M059J (cell line): ENCODE measurements at places on chromosomes 7 and 10.

GRCh38 chr10:103574097-103575061, 80.9 kb downstream of the NEURL1 start:
- no peak for DNase-seq

- no peak for DNase-seq
Observed at GRCh38 chr10:34480345-34480744, 334.8 kb downstream of the PARD3 start.

DNA sequence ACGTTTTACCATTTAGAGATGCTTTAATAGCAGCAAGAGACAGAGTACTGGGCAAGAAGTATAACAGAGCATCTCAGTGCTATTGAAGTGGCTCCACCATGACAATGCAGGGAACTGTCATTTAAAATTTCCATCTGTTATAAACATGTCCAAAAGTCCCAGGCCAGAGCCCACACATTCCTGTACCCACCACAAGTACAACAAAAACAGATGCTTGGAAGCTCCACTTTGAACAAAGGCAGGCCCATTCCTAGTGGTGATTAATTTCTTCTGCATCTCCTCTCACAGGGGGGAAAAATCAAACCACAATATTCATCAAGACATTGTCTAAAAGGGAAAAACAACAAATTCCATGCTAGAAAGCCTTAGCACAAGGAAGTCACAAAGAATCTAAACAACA, 627.9 kb downstream of the PARD3 start:
- DNase-seq, result peak; percentile 56

DNA sequence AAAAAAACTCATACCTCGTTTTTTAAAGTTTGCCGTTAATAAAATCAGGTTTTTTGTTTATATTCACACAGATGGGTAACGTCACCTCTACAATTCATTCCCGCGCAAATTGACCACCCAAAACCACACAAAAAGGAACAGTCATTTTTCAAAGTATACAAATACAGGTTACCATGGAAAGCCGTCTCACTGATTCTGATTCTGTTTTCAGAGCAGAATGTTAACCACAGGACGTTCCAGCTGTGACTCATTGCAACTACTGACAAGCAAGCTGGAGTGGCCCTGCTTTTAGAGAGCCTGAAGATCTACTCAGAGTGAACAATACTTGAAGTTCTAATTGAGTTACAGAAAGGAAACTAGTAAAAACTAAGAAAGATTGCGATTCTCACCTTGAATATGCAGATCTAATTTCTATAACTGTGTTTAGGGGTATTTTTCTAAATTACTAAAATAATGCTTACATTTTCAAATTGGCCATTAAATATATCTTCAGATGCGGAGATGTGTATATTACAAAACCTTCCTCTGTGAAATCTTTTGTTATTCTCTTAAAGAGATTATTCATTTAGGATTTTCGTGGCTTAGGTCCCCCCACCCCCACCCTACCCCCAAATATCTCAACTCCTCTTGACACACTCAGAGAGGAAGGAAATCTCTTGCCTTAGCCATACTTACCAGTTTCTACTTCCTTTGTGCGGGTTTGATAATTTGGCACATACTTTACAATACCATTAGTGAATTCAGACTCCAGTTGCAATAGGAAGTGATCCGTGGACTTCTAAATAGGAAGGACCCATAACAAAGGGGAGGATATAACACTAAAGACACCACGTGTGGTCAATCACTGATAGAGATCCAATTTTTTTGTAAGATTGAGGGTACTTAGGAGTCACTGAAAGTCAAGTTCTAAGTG, 106.0 kb downstream of the CUBN start:
- DNase-seq, result peak; percentile 97

GRCh38 chr10:99172128-99172738, 63.4 kb downstream of the HPSE2 start:
- peak; percentile 50 for DNase-seq

DNA sequence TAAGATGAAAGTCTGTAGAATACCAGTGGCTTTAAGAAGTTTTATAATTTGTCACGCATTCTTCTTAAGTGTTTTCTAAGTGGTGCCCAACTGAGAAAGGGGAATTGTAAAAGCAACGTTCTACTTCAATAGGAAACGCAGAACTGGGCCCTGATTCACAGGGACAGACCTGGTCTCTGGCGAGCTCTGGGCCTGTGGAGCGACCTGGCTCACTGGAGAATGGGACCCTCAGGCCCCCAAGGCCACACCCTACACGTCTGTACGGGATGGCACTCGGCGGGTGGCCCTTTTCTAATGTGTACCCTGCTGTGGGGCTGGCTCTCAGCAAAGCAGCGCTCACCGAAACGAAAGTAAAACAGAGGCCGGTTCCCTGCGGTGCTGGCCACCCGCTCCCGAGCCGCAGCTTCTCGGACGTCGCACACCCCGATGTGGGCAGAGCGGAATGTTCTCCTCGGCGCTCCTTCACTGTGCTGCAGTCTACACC, 205.0 kb downstream of the DIP2C start:
- peak; percentile 52 for DNase-seq

- peak; percentile 57 for DNase-seq
Observed at GRCh38 chr7:95045236-95045923, 138.0 kb downstream of the PPP1R9A start.

DNA sequence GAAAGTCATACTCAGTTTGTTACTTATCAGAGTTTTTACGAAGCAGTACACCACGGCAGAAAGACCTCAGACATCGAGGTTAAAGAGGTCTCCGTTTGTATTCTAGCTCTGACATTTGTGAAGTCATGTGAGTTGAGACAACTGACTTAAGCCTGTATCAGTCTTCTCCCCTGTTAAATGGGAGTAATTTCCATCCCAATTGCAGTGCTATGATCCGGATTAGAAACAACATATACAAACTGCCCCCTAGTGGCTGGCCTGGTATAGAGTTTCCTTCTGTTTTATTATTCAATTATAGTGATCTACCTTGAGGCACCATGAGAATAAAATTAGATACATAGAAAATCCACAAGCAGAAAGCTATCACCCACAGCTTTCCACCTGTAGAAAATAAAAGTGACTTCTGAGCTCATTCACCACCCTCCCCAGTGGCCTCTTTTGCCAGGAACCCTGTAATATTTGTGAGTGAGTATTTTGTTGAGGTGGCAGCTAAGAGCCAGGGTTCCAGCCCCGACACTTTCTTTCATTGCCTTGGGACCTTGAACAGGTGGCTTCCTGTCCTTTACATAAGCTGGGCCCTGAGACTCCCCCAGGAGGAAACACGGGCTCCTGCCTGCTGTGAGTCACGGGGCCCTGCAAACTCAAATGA, 607.2 kb upstream of the MGMT start:
- peak; percentile 12 for DNase-seq

- DNase-seq, result no peak
Observed at GRCh38 chr10:23404461-23404980, 34.4 kb upstream of the OTUD1 start.

DNA sequence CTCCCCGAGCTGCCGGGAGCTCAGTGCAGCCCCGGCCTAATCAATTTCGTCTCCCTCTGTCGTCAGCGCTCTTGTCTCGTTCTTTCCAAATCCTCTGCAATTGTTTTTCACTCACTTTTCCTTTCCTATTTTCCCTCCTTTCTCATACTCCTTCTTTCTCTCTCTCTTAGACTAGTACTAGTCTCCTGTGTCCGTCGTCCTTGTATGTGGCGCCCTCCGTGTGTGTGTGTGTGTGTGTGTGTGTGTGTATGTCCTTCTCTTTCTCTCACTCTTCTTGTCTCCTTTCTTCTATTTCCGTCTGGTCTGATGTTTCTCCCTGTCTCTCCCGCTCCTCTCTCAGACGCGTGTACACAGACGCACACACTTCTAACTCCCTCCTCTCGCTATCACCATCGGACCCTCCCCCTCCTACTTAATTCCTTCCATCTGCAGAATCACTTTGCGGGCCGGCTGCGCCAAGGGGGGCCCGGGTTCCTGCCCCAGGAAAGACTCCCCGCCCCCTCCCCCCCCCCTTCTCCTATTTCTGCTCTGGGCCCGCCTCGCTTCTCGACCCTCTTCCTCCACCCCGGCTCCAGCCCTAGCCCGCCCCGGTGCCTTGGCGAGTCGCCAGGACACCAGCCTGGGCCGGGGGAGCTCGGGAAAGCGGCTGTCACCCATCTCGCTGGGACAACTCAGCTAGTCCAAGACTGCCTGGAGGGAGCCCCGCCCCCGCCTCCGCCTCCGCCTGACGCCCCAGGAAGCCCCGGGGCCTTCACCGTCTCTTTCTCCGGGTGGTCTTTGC, 743 bp upstream of the ZCCHC24 start:
- DNase-seq, result no peak

DNA sequence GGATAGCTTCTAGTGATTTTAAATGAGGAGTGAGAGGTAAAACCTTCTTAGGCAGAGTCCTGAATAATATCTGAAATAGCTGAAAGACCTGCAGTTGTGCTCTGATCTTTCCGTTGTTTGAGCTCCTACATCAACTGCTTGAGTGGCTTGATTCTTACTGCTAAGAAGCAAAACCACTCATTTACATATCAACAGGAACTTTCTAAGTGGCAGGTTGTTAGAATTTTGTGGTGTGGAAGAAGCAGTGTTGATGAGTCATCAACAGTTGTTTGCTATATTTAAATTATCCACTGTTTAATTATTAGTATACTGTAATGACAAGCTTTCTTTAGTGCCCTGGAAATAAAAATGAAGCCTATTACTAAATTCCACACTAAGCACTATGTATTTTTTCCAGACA, 689.5 kb downstream of the DNAJB9 start:
- no peak for DNase-seq

DNA sequence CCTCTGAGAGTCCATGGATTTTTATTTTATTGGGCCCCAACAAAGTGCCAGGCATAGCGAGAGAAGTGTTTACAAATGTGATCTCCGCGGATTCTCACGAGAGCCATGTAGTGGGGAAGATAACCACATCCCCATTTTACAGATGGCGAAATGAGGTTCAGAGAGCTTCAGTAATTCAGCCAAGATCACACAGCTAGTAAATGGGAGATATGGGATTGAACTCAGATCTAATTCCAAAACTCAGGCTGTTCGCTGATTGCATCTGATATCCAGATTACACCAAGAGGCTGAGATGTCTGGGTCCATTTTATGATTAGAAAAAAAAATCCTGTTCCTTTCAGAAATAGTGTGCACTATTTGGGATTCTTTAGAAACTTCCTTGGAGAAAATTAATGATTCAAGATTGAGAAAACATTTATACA, 1.3 kb downstream of the FAS start:
- DNase-seq, result no peak

GRCh38 chr10:1643161-1643907, 94.0 kb downstream of the ADARB2 start:
- DNase-seq, result peak; percentile 0

DNA sequence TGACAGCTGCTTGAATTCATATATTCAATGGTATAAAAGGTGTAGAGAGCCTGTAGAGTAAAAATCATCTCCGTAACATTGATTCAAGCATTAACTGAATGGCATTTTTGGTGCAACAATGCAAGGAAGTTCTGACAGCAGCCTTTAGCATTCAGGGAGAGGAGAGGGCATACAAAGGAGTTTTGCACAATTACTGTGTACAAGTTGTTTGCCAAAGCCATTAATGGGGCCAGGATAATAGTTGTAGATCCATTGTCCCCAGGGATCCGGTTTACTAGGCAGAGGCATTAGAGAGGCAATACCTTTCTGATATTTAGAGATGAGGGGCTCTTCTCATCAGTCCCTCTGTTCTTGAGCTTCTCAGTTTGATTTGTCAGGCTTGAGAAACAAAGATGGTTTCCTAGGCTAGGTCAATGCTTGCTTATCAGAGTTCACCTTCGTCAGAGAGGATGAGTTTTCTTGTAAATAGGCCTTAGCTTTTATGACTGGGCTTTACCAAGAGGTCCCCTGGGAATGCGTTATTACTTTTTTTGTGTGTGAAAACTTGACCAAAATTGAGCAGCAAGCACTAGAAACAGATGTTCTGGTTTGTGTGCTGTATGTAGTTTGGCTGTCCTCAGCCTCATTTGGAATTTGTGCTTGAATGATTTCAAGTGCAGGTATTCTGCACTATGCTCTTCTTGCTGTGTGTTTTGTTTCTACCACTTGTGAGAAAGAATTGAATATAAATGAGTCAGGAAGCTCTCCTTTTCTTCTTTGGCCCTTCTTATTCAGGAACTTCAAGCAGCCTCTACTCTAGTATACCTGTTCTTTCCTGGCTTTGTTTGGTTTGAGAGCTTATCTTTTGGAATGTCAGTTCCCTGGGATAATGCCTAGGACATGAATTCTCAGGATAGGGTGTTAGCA, 32.0 kb downstream of the SND1 start:
- no peak for DNase-seq

DNA sequence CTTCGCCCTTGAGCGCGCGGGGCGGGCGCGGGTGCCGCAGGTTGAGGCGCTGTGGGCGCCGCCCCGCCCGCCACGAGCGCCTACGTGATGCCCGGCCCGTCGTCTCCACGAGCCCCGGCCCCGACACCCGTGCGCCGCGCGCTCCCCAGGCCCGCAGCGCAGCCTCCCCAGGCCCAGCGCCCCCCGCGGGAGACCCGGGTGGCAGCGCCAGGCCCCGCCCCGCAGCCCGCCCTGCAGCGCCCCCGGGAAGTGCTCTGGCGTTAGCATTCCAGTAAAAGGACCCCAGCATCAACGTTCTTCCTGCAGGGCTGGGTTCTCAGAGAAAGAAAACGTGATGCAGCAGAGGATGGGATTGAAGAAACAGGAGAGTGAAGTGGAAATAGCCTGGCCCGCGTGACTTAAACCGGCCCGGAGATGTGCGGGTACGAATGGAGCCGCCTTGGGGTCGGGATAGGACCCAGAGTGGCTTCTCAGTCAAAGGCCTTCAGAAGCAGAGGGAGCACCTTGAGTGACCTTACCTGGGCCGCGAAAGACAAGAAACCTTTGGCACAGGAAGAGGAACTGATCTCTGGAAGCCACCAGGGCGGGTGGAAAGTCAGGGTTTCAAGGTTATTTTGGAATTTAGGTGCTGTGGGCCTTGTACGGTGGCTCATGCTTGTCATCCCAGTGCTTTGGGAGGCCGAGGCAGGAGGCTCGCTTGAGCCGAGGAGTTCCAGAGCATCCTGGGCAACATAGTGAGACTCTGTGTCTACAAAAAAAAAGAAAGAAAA, 1.8 kb downstream of the PFKP start:
- DNase-seq, result no peak

- peak; percentile 84 for DNase-seq
Observed at GRCh38 chr7:92621561-92622023, 31.4 kb upstream of the FAM133B start.

GRCh38 chr10:20474064-20474463, 423.0 kb downstream of the NEBL start:
- DNase-seq, result no peak

DNA sequence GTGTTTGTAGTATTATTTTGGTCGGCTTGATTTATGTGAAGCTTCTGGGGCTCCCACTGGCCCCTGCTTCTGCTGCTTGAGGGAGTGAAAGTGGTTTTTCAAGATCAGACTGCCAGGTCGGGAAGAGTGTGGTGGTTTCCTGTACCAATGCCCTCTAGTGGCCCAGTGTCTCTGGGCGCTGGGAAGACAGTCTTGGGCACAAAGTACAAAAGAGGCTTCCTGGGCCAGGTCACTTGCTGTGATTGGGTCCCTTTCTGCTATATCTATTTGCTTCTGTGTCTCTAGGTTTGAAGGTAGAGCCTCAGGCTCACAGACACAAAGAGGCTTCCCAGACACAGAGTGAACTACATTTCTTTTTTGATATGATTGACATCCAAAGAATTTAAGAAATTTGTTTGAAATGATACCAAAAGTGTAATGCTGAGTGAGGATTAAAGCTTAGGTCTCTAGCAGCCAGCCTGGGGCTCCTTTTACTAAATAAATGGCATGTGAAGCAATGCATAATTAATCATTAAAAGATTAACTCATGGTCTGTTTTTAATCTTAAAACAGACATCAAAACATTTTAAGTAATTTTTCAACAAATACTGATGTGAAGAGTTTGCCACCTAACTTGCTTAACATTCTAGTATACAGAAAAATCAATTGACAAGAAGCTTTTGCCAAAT, 36.3 kb downstream of the ABCB1 start:
- peak; percentile 52 for DNase-seq

GRCh38 chr7:32502728-32503127, 7.4 kb downstream of the AVL9 start:
- no peak for DNase-seq
